ENCODE measurements at places on chromosomes 2 and 18.

- DNase-seq: no peak
Observed at GRCh38 chr2:10773821-10774341, 38.7 kb downstream of the PDIA6 start.

GRCh38 chr2:223868005-223868404, 30.6 kb upstream of the AP1S3 start:
- DNase-seq: no peak

DNA sequence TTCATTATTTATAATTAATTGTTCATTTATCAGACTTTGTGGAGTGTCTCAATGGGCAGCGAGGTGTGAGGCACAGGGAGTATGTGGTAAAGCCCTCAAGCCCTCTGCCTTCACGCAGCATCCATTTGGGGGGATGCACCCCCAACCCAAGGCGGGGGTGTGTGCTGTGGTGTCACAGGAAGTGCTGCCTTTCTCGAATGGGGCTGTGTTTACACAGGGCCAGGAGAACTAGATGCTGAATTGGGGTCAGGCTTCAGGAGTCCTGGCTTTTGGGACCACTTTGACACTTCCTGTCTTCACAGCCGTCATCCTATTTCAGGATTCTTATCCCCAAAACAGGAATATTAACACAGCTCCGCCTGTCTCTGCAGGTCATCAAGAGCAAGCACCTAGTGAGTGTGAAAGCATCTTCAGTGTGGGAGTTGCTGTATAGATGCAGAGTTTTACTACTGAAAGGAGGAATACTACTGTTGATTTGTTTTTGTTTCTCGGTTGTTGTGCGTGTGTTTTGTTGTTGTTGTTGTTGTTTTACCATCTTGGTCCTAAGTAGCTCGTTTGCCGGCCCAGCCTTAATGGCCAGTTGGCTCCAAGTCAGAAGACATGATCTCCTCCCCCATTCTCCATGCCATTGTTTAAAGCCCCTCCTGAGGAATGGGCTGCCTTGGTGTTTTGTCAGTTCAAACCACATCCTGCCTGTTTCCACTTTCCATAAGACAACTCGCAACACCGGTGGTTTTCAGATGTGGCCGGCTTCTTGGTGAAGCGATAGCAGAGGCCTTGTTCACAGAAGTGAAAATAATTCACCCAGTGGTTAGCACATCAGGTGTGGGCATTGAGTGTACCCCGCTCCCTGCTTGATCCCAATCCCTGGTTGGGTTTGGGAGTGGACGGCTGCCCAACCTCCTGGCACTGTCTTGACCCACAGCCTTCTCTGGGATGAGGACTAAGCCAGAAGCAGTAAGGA, 221.3 kb downstream of the BCL2 start:
- peak; percentile 6 for DNase-seq

GRCh38 chr2:179565807-179566206, 295.6 kb downstream of the ZNF385B start:
- no peak for DNase-seq

DNA sequence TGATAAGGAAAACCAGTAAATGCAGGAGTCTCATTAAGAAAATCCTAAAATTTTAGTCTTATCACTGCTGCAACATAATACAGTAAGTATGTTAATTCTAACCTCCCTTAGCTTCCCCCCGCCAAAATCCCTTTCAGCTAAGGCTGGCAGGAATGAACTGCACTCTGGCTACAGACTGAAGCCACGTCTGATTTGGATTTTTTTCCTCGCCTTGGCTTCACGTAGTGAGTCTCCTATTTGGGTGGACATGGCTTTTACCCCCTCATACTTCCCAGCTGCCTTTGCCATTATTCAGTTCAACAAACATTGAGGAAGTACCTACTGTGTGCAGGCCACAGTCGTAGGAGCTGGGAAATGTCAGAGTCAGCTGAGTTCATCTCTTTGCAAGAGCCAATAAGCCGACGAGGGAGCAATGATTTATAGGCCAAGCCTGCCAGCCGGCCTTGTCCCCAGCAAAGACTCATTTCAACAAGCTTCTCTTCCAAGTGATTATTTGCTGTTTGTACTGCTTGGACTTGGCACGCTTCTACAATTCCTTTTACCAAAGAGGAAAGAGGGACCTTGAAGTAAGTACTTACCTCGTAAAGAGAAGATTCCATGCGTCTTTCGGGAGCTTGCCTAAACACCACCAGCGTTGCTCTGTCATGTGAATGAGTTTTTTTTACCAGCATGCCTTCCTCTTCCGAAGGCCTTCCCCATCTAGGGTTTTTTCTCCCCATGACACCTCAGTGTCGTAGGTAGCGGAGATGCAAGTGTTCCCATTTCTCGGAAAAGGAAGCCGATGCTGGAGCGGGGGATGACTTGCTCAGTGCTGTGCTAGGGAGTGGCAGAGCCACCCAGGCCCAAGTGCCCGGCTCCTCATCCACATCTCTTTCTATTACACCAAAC, 138.6 kb downstream of the KLHL29 start:
- DNase-seq: no peak

DNA sequence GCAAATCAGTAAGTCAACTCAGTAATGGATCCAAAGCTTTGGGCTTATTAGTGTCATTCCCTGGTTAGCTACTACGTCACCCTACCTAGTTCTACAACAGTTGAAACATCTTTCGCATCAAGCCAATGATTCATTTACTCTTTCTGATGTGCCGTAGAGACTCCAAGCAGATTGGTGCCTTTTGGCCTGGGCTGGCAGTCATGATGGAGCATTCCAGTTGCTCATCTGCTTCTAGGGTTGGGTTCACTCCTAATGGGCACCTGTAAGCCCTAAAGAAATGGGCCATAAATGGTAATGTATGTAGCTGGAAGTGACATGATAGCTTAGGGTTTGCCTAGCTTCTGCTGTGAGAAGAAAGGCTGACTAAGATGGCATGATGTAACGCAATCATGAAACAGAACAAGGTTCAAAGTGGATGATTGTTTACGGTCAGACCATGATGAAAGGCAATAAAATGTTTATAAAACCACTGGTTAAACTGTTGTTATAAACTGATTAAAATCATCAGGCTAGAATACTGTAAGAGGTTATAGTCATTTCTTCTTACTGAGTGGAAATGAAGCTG, 20.4 kb upstream of the CCL20 start:
- no peak for DNase-seq

DNA sequence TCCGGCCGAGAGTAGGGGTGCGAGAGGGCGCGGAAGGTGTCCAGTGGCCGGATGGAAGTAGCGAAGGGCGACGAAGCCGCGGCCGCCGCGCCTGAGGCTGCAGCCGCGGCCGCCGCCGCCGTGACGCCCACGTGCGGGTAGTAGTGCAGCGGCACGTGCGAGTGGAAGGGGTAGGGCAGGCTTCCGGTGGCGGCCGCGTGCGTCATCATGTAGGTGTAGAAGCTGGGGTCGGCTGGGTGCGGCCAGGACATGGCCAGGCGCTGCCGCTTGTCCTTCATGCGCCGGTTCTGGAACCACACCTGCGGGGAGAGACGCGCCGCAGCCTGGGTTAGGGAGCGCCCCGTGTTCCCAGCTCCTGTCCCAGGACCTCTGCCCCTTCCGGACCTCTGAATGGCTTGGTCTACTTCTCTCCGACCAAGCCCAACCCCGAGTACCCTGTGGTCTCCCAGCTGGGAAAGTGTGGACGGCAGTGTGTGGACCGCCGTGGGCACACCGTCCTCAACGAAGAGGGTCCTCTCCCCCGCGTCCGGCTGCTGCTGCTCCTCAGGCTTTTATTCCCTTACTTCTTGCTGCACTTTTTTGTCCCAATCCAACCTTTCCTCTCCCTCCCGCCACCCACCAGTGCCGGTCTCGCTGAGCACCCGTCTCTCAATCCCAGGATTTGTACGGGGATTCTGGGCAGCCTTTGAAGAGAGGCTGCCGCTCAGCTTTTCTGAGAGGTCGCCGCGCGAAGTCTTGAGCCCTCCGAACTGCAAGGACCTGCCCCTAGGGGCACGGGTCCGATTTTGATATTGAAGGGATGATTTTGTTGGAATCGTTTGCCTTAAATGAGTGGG, 3.0 kb downstream of the EVX2 start:
- no peak for DNase-seq

DNA sequence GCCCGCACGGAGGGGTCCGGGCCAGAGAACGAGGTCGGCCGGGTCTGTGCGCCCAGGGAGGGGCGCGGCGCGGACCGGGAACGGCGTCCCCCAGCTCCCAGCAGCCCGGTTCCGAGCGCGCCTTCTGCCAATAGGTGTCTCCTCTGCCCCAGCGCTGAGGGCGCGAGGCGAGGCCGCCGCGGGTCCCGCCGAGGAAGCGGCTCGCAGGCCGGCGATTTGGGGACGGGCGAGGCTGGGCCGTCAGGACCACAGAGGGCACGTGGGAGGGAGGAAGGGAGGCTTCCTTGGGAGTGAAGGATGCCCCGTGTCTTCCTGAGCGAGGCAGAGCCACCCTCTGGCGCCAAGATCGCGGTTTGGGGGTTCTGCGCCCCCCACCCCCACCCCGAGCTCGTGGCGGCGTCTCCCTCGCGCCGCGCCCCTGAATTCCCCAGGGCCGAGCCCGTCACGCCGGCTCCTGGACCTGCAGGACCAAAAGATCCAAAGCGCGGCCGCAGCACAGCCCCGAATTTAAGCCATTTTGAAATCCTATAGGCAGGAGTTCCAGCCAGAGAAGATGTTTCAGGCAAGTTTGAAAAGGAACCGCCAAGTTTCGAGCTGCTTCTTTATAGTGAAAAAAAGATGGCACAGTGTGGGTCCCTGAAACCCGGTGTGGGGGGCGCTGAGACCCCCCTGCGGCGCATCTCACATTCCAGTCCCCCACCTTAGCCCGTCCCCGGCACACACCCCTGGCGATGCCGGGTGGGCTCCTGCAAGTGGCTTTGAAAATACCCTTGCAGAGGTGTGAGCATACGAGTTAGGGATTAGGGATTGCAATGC, 909 bp downstream of the NFATC1 start:
- DNase-seq: no peak

DNA sequence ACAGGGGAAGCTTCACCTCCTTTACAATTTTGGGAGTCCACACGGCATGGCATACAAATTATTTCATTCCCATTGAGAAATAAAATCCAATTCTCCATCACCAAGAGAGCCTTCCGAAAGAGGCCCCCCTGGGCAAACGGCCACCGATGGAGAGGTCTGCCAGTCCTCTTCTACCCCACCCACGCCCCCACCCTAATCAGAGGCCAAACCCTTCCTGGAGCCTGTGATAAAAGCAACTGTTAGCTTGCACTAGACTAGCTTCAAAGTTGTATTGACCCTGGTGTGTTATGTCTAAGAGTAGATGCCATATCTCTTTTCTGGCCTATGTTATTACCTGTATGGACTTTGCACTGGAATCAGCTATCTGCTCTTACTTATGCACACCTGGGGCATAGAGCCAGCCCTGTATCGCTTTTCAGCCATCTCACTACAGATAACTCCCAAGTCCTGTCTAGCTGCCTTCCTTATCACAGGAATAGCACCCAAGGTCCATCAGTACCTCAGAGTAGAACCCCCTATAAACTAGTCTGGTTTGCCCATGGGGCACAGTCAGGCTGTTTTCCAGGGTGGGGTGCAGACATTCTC, 58.3 kb downstream of the BCL11A start:
- no peak for DNase-seq

DNA sequence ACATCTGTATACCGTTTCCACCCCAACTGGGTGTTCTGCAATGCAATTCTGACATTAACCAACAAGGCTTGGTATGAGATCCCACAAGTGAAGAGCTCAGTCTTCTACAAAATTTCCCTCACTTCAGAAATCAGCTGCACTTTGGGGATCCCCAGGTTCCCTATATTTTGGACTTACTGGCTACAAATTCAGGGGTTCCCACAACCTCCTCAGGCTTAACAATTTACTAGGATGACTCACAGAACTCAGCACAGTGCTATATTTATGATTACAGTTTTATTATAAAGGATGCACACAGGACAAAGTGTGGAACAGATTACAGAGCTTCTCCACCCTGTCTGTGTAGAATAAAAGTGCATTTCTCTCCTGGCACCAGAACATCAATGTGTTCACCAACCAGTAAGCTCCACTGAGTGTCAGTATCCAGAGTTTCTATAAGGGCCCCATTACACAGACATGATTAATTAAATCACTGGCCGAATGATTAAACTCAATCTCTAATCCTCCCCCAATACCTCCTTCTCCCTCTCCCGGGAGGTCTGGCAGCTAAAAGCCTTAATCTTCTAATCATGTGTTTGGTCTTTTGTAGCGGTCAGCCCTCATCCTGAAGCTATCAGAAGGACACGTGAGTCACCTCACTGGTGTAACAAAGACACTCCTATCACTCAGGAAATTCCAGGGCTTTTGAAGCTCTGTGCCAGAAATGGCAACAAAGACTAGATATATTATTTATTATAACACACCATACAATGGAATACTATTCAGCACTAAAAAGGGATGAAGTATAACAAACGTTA, 84.6 kb downstream of the SLC66A3 start:
- peak; percentile 34 for DNase-seq

DNA sequence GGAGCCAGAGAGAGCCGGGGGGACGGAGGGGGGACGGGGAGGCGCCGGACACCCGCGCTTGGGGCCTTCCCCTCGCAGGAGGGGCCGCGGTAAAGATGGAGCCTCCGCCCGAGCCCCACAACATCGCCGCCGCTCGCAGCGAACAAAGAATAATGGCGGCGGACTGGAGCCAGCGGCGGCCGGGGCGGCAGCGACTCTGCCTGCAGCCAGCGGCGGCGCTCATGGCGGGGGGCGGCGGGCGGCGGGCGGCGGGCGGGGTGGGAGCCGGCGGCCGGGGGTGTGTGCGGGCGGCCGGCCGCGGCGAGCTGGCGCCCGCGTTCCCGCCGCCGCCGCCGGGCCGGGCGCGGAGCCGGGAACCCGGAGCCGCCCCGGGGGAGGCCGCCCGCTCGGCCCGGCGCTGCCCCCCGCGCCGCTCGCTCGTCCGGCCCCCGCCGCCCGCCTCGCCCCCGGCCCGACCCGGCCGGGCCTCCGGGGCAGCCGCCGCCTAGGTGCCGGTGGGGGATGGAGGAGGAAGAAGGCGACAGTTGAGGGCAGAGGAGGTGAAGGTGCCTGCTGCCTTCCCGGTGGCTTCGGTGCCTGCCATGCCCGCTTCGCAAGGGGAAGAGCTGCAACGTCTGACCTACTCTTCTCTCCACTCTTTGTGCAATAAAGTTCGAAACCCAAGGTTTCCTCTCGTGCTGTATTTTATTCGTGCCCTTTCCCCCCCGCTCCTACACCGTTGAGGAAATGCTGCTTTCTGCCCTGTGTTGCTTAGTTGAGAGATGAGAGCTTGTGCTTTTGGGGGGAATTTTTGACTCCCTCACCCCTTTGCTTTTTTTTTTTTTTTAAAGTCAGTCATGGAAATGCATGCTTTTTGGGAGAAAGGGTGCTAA, 634 bp downstream of the CREB1 start:
- peak; percentile 48 for DNase-seq

DNA sequence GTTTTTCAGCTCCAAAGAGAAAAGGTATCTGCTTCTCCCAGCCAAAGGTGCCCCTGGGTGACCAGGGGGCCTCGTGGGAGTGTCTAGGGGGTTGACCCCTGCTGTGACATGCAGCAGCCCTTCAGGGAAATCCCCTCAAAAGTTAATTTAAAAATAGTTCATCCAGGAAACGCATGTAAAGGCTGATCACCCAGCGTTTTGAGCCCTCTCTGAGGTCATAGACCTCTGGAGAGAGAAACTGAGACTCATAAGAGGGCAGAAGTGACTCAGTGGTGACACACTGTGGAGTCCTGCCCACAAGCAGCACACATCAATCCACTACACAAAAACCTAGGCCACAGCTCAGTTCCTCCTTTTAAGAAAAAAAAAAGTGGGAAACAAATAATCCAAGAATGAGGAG, 11.9 kb downstream of the GAL3ST2 start:
- no peak for DNase-seq

GRCh38 chr2:78779761-78780160, 245.7 kb upstream of the REG3G start:
- DNase-seq: no peak

- DNase-seq: no peak
Observed at GRCh38 chr18:35810520-35810919, 162.0 kb upstream of the RMP24 start.
